Activated B cell treated with CpG ODN at 0.5 μM for 24 hours (primary cell): ENCODE measurements at places on chromosomes 3 and 15. TPM values are rescaled to one million over a fixed set of nuclear protein-coding genes. Genes with fewer than 3 reads are reported as not detected.

GRCh38 chr3:79032686-79033318 is 735.0 kb downstream of the ROBO1 start:
- DNase-seq: no peak
- H3K27ac ChIP-seq: no peak overlapping the region
- no peak overlapping the region for H3K4me3 ChIP-seq
- no peaks in the 10 kb centered on the region for H3K36me3 ChIP-seq

Gene AGBL1
- total RNA-seq: not detected in 2 replicates

Gene CACNA1D
- 1.9 and 2.0 TPM in 2 replicates for total RNA-seq

GRCh38 chr3:170632780-170633179 is 46.9 kb upstream of the SLC7A14 start:
- no peaks in the 10 kb centered on the region for H3K36me3 ChIP-seq
- H3K27me3 ChIP-seq: peaks cover 44% of the 10 kb centered on the region
- H3K27ac ChIP-seq: no peak overlapping the region
- no peak overlapping the region for H3K4me3 ChIP-seq

- no peaks in the 10 kb centered on the region for H3K27me3 ChIP-seq
- H3K4me3 ChIP-seq: peak overlapping the region; percentile 75
- no peak for DNase-seq
- H3K27ac ChIP-seq: peak overlapping the region; percentile 74
- peaks cover 48% of the 10 kb centered on the region for H3K4me1 ChIP-seq
- no peaks in the 10 kb centered on the region for H3K36me3 ChIP-seq
Measured at GRCh38 chr15:64597477-64597822, 137.1 kb downstream of the ZNF609 start.

DNA sequence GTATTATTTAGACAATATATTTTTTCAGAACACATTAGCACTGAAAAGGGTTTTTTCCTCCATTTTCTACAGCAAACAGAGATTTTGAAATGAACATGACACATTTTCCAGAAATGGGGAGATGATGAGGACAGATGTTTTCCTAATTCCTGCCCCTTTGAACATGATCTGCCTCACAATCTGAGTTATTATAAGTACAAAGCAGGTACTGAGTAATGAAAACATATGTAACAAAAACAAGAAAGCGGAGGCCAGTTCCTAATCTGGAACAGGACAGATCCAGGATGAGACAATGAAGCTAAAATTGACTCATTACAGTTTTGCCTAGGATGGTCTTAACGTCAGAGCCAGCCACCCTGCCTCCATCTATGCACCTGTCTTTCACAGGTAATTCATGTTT is 642.8 kb upstream of the NR2F2 start:
- no peaks in the 10 kb centered on the region for H3K4me1 ChIP-seq
- H3K36me3 ChIP-seq: no peaks in the 10 kb centered on the region
- no peak for DNase-seq
- no peaks in the 10 kb centered on the region for H3K27me3 ChIP-seq

GRCh38 chr3:106208967-106209366 is 340.2 kb upstream of the CBLB start:
- peaks cover 38% of the 10 kb centered on the region for H3K4me1 ChIP-seq
- no peak for DNase-seq
- no peaks in the 10 kb centered on the region for H3K36me3 ChIP-seq
- H3K4me3 ChIP-seq: no peak overlapping the region
- H3K27ac ChIP-seq: no peak overlapping the region

DNA sequence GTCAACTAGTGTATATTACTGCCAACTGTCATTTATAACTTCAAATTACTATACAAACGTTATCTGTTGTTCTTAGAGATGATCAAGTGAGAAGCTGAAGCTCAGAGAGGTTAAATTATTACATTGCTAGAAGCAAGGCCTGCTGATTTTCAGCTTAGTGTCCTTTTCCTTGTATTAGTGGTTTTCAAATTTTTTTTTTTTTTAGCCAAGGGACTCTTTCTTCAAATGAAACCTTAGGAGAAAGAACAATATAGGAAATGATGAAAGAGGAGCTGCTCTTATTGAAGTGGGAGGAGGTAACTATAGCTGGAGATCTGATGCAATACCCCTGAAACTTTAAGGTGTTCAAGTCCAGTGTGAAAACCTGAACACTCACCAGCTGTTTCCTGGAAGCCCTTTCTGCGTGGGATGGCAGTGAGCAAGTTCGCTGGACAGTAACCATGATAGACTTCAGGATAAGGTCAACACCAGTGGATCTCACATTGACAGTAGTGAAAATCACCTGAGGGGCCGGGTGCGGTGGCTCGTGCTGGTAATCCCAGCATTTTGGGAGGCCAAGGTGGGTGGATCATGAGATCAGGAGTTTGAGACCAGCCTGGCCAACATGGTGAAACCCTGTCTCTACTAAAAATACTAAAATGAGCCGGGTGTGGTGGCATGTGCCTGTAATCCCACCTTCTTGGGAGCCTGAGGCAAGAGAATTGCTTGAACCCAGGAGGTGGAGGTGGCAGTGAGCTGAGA is 376.2 kb downstream of the EDEM1 start:
- DNase-seq: no peak
- no peaks in the 10 kb centered on the region for H3K4me1 ChIP-seq
- no peak overlapping the region for H3K4me3 ChIP-seq
- no peaks in the 10 kb centered on the region for H3K27me3 ChIP-seq
- H3K36me3 ChIP-seq: no peaks in the 10 kb centered on the region

Gene ZPLD1
- total RNA-seq: not detected in 2 replicates

Gene PPP1R14D
- total RNA-seq: 0.31 TPM in 1 of 2 replicates, not detected in the other

DNA sequence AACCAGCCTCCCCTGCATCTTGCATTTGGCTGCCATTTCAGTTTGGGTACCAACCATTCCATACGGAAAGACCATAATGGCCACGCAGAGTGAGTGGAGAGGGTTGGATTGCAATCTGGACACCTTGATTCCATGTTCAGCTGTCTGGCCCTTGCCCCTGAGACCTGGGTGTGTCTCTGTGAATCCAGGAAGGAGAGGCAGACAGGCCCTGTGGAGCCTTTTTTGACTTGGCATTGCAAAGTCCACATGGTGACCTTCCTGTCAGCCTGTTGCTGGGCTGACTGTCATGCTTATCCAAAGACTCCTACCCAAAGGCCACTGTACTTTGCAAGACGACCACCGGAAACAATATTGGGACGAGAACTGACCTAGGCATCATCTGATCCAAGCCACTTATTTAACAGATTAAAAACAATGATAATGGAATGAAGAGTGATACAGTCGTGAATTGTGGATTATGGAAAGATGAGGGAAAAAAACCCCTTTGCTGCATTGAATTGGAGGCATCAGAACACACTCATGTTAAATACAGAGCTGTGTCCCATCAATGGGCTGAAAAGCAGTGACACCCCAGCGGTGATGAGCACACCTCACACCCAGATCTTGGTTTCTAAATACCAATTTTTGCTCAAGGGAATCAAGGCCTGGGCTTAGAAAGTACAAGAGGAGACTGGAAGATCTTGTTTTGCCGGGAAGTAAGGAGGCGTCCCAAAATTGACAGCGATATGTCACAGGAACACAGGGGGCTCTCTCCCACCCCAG is 86.0 kb downstream of the LRRK1 start:
- peaks cover 16% of the 10 kb centered on the region for H3K36me3 ChIP-seq
- no peaks in the 10 kb centered on the region for H3K27me3 ChIP-seq
- no peak for DNase-seq

Gene MME
- total RNA-seq: 2.1 and 3.4 TPM in 2 replicates

Gene NTRK3
- total RNA-seq: not detected in 2 replicates

- peaks cover 13% of the 10 kb centered on the region for H3K27me3 ChIP-seq
- H3K4me3 ChIP-seq: no peak overlapping the region
- DNase-seq: no peak
- no peaks in the 10 kb centered on the region for H3K36me3 ChIP-seq
Measured at GRCh38 chr3:38102444-38102814, 34.5 kb downstream of the ACAA1 start.
